ENCODE measurements at places on chromosomes 2 and 18. TPM values are rescaled to one million over a fixed set of nuclear protein-coding genes. Genes with fewer than 3 reads are reported as not detected.

DNA sequence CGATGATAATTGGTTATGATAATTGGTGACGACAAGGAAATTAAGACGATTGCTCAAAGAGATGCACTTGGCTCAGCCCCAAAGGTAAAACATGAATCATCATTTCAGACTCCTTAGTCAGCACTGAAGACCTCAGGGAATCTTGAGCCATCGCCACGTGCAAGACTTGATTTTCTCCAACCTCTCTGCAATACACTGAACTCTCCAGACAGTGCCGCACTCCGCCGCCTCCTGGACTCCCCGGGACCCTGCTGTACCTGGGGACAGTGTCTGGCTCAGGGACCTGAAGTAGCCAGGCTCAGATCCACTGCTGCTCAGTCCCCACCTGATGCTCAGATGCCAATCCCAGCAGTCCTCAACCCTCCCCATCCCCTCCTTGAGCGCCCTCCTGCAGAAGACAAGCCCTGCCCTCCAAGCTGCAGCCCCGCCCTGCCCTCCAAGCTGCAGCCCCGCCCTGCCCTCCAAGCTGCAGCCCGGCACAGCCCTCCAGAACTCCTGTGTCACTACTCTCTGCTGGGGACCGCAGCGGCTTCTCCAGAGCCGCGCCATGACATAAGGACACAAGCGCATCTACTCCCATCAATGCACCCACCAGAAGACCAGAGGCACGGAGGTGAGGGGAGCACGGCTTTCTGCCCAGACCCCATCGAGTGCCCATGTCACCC lies 1.1 kb downstream of the TMEM18 start:
- peak; percentile 63 for DNase-seq

DNA sequence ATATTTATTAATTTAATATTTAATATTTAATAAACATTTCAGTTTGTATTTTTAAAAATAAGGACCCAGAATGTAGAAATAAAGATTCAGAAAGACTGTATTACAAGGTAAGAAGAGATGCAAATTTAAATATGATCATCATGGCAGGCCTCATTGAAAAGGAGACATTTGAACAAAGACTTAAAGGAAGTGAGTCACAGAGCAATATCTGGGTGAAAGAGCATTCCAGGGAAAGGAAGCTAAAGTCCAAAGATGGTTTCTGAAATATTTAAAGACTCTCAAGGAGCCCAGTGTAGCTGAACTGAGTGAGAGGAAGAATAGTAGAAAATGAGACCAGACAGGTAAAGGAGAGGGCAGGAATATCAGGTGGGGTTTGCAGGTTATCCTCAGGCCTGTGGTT lies 5.9 kb downstream of the SCYGR4 start:
- DNase-seq: no peak

DNA sequence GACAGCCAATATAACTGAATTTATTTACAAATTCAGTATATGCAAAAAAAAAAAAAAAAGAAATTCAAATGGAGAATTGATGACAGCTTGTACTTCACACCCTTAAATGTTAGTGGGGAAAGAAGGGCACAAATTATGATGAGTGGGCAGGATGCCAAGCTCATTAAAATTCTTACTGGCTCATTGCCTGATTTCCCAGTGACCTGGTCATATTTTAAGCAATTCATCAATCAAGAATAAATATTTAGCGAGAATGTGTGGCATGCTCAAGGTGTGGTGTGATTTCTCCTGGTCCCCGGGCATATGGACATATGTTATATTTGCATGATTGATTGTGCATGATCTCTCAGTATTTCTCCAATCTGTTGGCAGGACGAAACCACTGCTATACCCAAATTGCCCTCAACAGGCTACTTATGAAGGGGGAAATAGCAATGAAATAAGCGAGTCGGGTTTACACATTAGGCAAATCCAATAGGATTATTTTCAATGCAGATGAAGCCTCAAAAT lies 883.0 kb downstream of the LRRTM4 start:
- DNase-seq: no peak

- no peak for DNase-seq
Measured at GRCh38 chr2:10439185-10439879, 8.8 kb downstream of the ODC1 start.

OSBPL6 gene
- polyA plus RNA-seq: 36.4 TPM

EVX2 gene
- polyA plus RNA-seq: not detected

CYP27C1 gene
- polyA plus RNA-seq: 0.03 TPM

DNA sequence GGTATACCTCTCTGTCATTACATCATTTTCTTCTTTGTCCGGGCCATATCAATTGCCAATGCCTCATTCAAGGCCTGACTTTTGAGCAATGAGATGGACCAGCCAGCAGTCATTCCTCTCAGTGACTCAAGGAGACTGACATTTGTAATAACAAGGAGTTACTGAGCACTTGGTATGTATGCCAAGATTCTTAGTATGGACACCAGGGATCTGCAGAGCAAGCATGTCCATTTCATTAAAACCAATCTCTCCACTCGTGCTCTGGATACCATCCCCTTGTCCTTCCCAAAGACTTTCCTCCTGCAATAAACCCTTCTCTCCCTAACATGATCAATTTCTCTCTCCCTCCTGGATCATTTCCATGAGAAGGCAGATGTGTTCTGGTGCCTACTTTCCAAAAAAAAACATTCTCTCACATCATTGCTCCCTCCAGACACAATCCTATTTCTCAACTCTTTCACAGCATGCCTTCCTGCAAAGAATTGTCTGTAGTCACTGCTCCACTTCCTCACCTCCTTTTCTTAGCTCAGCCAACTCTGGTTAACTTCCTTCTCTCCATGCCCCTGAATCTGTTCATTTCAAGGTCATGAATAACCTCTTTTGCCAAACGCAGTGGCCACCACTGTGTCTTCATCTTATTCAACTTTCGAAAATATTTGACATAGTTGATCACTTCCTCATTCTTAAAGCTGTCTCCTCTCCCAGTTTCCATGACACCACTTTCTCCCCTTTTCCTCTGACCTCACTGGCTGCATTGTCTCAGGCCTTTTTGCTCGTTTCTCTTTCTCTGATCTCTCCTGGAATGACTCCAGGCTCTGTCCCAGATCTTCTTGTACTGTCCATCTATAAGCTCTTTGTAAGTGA lies 102.8 kb upstream of the CYP1B1 start:
- no peak for DNase-seq

GRCh38 chr2:54480025-54480424 lies 23.9 kb downstream of the SPTBN1 start:
- no peak for DNase-seq

GRCh38 chr2:157631861-157632260 lies 3.2 kb upstream of the ACVR1C start:
- no peak for DNase-seq

DNA sequence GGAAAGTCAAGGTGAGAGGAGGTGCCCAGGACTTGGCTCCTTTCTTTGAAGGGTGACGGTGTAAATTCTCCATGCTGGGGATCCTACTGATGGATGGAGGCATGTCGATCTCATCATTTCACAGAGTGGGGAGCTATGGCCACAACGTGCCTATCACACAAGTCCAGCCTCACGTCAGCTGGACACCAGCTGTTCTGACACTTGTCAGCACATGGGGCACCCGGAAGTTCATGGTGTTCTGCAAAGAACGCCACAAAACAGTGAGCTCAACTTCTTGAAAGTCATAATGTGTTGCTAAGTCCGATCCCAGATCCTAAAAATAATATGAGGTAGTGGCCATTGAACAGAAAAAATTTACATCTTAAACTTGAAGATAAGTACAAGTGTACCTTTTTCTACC lies 12.3 kb downstream of the PAX8 start:
- no peak for DNase-seq

DNA sequence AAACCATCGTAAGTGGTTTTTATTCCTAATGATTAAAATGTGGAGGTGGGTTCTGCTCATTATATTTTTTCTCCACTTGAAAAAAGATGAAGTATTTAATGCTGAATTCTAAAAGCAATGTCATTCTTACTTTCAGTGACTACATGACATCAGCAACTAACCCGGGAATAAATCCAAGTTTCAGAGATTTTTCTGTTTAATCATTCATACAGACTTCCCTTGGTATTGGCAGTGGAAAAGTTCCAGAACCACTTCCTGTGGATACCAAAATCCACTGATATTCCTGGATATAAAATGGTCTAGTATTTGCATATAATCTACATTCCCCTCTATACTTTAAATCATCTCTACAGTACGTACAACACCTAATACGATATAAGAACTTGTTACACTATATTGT lies 128.6 kb downstream of the ZNF532 start:
- DNase-seq: no peak

GALR1 gene
- under 0.01 TPM for polyA plus RNA-seq

DNA sequence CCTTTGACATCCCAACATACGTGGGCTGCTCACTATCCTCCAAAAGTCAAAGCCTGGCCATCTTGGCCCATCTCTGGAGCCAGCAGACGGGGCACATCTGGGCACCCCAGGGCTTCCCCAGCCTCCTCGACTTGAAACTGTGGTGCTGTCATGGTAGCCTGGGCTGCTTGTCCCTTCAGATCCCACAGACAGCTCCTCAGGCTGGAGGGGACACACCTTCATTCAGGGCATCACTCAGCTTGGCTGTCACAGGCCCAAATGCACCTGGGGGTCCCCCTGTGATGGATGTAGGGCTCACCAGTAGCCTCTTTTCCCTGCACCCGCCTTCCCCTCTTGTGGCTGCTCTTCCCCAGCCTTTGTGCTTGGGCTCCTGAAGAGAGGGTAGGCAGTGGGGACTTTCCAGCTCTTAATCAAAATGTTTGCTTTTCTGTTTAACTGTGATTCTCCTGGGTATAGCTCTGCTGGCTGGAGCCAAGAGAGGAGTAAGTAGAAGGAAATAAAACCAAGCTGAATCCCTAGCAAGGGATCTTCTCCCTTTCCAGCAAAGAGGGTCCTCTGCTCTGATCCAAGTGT lies 92.3 kb downstream of the GYPC start:
- no peak for DNase-seq

DNA sequence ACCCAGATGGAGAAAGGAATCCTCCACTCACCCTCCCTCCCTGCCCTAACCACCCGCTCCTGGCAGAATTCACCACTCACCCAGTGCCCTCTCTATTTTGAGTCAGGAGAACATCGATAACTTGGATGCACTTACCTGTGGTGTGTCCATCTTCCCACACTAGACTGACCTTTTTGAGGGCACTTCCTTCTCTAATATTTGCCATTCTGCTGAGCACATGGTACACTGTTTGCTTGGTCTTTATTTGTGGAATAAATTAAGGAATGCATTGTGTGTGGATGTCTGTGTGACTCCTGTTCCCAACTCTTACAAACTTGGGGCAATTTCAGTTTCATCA lies 133.7 kb downstream of the ACKR3 start:
- DNase-seq: no peak

GPR55 gene
- 0.03 TPM for polyA plus RNA-seq

DNA sequence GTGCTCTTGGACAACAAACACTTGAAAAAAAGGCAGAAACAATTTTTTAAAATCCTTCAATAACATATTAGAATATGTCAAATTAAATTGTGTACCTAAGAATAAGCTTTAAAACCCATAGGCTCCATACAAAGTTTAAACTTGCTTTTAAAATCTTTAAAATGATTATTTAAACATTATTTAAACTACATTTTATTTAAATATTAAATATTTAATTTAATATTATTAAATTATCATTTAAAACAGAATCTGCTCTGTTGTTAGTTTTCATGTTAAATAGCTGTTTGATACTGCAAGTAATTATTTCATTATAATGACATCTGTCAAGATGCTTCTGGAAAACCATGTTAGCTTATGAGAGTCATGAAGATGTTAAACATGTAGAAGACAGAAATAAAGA lies 75.6 kb downstream of the MAP4K3 start:
- DNase-seq: no peak

GRCh38 chr2:160576054-160576499 lies 82.5 kb upstream of the RBMS1 start:
- DNase-seq: no peak

- DNase-seq: no peak
Measured at GRCh38 chr2:198756166-198756565, 701.6 kb downstream of the SATB2 start.

STK17B gene
- 3.1 TPM for polyA plus RNA-seq

- no peak for DNase-seq
Measured at GRCh38 chr2:37168217-37168981, 11.6 kb upstream of the EIF2AK2 start.

- no peak for DNase-seq
Measured at GRCh38 chr2:150672311-150672710, 184.8 kb upstream of the RND3 start.

DNA sequence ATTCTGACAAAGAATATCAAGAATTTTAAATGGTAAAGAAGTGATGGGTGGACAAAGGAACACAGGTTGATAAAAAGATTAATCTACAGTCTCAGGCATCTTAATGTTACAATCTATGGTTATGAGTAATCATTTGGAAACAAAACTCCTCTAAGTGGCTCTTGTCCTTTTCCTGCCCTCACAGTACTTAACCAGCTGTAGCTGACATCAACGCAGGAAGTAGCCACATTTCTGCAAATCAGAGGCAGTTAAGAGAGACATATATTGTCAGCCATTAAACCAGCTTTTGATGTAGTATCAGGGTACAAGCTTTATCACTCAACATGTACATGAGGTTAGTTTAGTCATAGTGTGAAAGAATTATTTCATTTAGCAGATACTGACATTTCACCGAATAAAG lies 244.6 kb downstream of the NR4A2 start:
- DNase-seq: no peak

SGPP2 gene
- polyA plus RNA-seq: 0.10 TPM

GRCh38 chr2:182980115-182980514 lies 58.1 kb downstream of the NCKAP1 start:
- no peak for DNase-seq

- peak; percentile 75 for DNase-seq
Measured at GRCh38 chr2:95695613-95696012, 103.8 kb downstream of the TRIM43 start.

- no peak for DNase-seq
Measured at GRCh38 chr2:55961318-55961911, 37.8 kb upstream of the EFEMP1 start.

SERPINB13 gene
- not detected for polyA plus RNA-seq

- no peak for DNase-seq
Measured at GRCh38 chr2:205901491-205901890, 184.5 kb downstream of the INO80D start.

ANKRD53 gene
- polyA plus RNA-seq: 0.27 TPM

GRCh38 chr18:58093311-58093803 lies 49.3 kb downstream of the NEDD4L start:
- no peak for DNase-seq

GPD2 gene
- polyA plus RNA-seq: 6.3 TPM

Measured in psoas muscle (tissue), 8 donors.